Activated CD4-positive, alpha-beta memory T cell treated with anti-CD3 and anti-CD28 coated beads, Interleukin-2, amount 10 ng/mL, durations not matched to agents 7 days and 5 days (primary cell): ENCODE measurements at places on chromosomes 1 and 21.

GRCh38 chr1:37493336-37494098, 19.1 kb downstream of the ZC3H12A start:
- no peak for DNase-seq

DNA sequence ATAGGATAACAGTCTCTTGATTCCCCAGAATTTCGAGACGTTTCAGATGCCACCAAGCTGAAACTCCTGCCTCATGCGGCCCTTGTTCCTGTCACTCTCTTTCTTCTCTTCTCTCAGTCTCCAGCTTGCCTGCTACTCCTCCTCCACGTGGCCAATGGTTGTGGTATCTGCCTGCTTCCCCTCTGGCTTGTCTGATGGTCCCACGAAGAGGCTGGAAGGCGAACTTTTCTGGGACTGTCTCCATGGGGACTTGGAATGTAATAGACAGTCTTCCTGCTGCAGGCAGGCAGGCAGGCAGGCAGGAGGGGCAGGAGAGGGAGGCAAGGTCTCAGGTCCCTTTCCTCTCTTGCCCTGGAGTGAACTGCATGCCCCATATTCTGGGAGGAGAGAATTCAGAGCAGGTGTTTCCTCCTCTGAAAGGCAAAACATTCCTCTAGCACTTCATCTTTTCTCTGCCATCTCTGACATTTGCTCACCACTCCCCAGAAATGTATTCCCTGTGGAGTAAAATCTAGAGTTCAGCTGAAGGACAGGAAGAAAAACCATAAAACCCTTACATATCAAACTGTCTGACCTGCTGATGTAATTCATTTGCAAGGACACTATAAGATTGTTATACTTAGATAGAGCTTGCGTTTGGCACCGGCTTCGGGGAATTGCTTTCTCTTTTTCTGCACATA, 64.1 kb upstream of the GNG12 start:
- no peak for DNase-seq

DNA sequence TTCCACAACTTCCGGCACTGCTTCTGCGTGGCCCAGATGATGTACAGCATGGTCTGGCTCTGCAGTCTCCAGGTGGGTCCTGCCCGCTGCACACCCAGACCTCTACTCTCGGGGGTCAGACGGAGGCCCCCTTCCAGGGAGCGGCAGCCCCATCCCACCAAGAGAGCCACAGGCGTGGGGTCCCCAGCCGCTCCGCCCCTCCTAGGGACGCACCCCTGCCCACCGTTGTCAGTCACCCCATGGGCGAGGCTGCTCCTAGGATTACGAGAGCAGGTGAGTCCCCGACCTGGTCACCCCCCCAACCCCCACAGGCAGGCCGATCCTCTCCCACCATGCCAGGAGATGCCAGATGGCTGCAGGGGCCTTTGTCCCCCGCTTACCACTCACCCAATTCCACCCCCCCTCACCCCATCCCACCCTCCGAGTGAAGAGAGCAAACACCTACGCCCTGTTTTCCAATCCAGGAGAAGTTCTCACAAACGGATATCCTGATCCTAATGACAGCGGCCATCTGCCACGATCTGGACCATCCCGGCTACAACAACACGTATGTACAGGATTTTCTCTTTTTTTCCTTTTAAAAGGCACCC, 107.0 kb downstream of the PDE9A start:
- no peak for DNase-seq

- no peak for DNase-seq
Measured at GRCh38 chr1:84330125-84330984, 28.8 kb downstream of the SAMD13 start.

DNA sequence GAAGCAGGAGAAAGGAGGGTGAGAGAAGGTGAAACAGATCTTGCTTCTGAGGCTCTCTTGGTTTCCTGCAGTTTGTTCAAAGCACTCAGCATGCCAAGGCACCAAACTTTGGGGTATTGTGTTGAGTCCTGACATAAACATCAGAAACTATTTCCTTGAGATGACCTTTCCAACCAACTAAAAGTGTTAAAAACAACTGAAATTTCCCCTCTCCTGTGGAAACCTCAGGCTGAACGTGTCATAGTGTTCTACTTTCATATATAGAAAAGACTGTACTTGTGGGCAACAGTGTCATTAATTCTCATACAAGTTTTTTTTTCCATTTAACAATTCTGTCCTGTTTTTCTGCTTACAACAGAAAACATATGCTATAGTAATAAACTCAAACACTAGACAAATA, 6.3 kb upstream of the LYST start:
- no peak for DNase-seq
